ENCODE measurements at places on chromosomes 2 and 18.
A peak's percentile ranks its signal among the peaks of the same experiment; 100 is the strongest.

DNA sequence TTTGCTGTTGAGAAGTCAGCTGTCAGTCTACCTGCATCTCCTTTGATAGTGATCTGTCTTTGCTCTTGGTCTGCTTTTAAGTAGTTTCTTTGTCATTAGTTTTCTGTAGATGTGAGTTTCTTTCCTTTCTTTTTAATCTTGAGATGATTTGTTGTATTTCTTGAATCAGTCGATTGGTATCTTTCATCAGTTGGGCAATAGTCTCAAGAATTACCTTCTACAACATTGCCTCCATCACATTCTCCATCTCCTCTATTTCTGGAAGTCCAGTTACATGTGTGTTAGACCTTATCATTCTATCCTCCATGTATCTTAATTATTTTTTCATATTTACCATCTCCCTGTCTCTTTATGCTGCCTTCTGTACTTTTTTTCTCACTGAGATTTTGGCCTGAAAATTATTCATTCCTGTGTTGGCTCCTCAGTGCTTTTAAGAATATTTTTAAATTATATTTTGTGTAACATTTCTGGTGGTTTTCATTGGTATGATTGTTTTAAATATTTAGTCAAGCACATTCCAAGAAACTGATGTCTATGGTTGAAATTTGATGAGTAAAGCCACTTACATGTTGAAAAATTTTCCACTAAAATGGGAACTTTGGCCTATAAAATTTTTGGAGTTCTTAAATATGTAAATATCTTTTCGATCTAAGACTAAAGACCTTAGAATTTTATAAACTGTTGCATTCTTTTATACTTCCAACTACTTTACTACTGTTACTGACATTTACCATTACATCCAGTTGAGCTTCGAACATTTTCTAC, 239.5 kb upstream of the MGAT5 start:
- DNase-seq = no peak

GRCh38 chr2:229800997-229801754, 86.8 kb upstream of the DNER start:
- DNase-seq = peak; percentile 55

DNA sequence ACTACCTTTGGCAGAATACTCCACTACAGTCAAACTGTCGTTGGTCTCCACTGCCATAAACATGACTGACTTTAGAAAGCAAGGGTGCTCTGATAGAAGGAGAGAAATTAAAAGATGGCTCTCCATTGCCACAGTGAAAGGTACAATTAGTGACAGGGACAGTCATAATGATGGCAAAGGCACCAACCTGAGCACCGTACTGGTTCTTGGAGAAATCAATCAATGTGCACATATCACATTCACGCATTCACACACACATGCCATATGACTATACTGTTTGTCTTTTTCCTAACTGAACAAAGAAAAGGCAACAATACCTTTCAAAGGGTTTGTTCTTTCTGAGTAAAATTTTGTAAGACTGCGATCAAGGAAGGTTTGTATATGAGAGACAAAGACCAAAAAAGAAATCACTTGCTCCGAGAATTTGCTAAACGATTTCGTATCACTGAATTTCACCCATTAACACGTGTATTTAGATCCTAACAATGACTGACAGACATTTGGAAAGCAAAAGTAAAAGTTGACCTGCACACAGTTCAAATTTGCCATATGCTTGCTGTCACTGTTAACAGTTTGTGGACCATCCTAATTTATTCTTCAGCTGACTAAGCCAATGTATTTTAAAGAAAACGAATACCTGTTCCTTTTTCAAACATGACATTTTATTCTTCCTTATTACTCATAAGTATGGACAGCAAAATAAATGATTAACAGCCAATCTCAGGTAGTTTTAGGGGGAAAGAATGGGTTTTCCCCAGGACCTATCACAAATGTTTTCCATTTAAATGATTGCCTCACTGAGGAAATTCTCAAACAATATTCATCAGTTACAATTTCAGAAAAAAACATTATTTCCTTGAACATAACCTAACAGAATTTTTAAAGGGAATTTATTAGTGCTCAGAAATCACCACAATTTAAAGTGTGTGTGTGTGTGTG, 644.4 kb downstream of the ZEB2 start:
- DNase-seq = no peak

DNA sequence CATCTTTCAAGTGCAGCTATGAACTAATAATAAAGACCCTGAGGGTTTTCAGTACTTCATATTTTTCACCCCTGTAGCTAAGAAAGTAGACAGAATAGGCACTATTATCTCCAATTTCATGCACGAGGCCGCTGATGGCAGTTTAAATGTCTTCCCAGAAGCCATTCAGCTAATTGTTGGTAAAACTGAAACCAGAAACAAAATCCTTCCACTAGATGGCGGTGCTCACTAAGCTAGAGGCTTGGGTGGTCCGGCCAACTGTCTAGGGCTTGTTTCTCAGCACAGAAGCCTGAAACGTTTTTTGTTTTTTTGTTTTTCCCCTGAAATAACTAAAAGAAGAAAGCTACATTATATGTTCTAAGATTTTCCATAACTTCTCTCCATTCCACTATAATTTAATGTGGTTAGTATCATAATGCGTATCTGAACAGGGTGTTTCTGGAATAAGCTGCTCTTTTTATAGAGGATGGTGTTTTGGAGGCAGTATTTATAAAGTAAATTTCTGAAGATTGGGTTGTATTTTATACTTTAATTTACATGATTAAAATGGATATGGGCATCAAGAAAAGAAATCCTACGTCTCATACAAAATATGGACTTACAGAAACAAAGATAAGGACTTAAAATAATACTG, 159.4 kb downstream of the PIK3C3 start:
- DNase-seq = peak; percentile 24

DNA sequence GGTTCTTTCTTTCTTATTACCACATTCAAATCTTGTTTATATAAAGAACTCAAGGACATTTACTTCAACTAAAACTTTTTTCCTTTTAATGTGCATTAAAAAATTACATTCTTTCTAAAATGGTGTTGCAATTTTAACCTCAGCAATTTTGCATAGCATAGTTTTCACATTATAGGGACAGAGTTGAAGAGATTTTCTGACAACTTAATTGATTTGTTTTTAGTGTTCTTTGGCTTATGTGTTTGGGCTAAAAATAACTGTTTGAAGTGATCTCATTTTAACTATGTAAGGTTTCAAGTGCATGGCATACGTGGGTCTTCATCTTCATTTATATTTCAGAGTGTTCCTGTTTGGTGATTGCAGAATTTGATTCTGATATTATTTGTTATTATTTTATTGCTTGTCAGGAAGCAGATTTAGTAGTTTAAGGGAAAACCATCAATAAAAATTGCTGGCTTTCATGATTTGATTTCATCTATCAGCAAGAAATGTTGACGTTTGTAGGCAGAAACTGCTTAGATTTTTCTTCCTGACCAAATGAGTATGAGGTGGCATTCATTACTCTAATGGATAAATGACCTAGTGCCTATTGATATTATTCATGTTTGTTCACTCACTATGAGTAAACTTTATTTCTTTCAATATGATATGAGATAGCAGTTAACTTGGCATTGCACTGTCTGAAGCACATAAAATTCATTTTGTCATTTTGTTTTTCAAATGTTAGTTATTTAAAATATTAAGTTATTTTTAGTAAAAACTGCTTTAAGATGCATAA, 398.4 kb downstream of the NUP35 start:
- DNase-seq = no peak

DNA sequence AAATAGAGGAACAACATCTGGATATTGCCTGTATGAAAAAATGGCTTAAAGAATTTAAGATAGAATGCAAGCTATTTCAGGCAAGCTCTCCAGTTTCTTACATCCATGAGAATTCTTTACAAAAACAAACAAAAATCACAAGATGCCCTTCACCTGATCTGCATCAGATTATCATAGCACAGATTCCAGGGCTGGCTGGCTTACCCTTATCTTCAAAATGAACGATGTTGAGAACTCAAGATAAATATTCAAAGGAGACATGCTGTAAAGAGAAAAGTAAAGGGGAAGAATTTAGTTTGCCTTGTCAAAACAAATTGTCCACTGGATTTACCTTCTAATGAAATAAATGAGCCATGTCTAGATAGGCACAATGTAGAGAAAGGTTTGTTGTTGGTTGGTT, 18.7 kb upstream of the SLC40A1 start:
- DNase-seq = no peak

DNA sequence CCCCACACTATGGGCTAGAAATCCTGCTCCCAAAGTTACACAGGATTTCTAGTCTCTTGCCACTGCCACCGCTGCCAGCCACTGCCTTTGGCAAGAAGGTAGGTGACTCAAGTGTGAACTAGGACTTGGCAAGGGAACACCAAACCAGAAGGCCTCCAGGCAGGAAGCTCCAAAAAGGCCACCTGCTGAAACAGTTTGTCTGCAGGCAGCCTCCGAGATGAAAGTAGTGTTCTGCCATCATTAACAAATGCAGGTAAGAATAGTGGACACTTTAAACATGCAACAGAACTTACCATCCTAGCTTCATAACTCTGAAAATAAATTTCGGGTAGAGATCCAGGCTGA, 3.9 kb downstream of the ANKRD44 start:
- DNase-seq = no peak

DNA sequence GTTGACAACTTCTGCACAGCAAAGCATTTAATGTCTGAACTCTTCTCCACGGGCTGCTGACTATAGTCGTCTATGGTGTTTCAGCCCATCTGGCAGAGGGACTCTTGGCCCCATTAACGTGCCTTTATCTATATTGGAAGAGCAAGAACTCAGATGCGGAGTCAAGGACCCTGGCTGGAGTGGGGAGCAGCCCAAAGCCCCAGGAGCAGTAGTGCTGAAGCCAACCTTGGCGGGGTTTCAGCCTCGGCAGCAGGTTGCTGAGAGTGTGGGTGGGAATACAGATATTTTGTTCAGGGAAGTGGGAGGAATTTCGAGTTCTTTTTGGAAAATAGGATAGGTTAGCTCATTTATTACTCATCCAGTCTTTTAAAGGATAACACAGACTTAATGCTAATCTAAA, 34.2 kb downstream of the TMEM17 start:
- no peak for DNase-seq

DNA sequence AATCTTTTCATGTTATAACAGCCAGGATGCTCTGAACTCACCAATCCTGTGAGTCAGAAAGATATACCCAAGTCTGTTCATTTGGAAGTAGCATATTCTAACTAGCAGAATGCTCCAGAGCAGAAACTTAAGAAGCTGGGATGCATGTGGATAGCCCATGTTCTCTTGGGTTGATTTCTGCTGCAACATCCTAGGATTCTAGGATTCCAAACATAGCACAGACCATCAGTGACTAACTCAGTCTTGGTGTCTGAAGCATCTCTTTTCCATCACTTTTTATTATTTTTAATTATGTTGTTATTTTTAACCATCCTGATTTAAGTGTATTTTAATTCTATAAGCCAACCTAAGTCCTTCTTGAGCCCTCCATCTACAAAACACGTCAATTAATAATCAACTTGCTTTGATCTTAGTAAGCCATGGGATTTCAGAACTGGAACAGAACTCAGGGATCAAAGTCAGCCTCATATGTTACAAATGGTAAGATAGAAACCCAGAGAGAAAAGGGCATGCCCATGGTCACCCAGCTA, 85.4 kb downstream of the OSR1 start:
- no peak for DNase-seq

GRCh38 chr2:237474931-237475703, 11.9 kb upstream of the MLPH start:
- peak; percentile 64 for DNase-seq

- no peak for DNase-seq
Measured at GRCh38 chr2:16100006-16100405, 159.7 kb downstream of the MYCN start.

DNA sequence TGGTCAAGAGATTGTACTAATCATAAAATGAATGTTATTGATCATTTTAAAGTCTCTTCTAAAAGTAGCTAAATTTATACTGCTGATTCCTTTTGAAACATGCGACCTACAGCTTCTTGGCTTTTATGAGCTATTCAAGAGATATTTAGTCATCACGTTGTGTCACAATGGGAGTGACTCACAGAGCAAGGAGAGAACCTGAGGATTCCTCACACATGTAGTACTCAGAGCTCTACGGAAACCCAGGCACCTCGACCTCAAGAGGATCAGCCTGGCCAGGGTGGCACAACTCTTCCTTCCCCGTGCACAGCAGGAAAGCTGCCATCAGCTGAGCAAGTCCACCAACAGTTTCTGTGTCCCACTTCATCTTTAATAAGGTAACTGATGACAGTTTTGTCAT, at the start of gene DHRS9:
TSS of gene DHRS9 (plus strand) at position 223 of the 400 bp plus-strand sequence. CDS start 12,019 bp downstream, outside the sequence.
- no peak for DNase-seq

DNA sequence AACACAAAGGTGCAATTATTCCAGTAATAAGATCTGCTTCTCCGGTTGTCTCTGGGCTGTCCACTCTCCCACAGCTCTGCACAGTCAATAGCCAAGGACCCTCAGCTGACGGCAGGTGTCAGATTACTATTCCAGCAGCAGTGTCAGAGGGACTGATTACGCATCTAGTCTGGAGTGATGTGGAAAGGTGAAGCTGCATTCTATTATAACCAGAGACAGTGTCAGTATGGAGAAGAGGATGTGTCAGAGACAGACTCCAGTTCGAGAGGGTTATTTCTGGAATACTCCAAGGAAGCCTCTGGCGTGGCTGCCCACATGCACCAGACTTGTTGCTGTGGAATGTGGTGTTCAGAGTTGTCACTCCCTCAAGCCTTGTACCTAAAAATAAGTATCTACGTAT, 163.6 kb upstream of the TMEM200C start:
- no peak for DNase-seq

GRCh38 chr2:30193104-30193681, 38.1 kb upstream of the LBH start:
- DNase-seq = no peak

DNA sequence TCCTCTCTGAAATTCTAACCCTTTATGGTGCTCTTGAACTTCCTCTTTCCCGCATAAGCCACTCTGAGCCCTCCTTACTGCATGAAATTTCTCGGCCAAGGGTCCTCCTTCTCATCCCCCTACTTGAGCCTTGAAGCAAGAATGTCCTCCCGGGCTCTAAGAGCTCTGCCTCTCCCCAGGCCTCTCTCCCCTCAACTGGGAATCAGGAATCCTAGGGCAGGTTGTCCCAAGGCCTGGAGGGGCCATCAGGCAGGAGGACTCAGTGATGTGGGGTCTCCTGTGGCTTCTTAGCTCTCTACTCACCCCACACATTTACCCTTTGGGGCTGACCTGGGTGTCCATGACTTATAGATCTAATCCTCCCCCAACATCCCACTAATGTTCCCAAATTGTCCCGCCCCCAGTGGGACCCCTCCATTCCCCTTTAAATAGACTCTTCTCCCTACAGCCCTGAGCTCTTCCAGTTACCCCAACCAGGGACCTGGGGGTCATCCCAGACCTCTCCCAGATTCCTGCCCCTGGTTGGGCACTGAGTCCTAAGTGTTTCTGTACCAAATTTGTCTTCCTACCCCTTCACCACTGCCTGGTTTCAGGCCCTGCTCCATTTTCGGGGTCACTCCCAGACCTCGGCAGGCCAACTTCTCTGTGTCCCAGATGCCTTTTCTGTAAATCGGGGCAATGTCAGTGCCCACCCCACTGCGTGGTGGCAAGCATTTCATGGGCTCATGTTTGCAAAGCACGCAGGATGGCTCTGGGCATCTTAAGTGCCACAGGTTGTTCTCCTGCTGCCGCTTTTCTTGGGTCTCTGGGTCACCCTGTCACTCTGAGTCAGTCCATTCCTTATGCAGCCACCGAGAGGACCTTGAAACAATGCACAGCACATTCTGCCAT, 171.2 kb downstream of the ASB1 start:
- DNase-seq = no peak

- DNase-seq = no peak
Measured at GRCh38 chr18:199214-199613, 40.9 kb downstream of the USP14 start.

All from T-helper 9 cell (primary cell).